ENCODE measurements at places on chromosomes 3 and 15.

DNA sequence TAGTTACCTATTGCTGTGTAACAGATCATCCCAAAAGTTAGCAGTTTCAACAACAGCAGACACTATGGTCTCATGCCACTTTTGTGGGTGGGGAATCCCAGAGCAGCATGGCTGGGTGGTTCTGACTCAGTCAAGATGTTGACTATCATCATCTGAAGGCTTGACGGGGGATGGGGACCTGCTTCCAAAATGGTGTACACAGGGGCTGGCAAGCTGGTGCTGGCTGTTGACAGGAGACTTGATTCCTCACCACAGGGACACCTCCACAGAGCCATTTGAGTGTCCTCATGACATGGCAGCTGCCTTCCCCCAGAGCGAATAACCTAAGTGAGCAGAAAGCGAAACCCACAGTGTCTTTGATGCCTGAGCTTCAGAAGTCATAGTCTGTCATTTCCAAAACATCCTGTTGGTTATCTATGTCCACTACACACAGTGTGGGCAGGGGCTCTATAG is 19.1 kb downstream of the DNAJB8 start:
- peak; percentile 7 for DNase-seq

DNA sequence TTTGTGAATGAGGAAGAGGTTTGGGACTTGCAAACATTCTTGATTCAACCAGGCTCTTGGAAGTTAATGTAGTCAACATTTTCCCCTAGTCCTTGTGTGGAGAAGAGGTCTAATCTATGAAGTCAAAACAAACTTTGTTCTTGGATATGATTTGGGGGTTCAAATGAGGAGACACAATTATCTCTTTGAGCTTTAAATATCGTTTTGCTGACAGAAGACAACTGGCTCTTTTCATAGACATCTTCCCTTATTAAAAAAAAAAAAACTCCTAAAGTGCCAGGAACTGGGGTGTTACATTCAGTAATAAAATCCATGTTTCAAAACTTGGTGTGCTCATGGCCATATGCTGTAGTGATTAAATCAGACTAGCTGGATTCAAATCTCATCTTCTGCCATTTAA is 345.3 kb upstream of the ICE2 start:
- no peak for DNase-seq

GRCh38 chr3:175608911-175609310 is 749.8 kb downstream of the NAALADL2 start:
- DNase-seq = no peak

- DNase-seq = no peak
Measured at GRCh38 chr15:90481023-90481422, 48.7 kb upstream of the CRTC3 start.

- DNase-seq = no peak
Measured at GRCh38 chr3:190041333-190042041, 79.2 kb downstream of the P3H2 start.

- no peak for DNase-seq
Measured at GRCh38 chr3:194093842-194094241, 42.1 kb upstream of the HES1 start.

- DNase-seq = no peak
Measured at GRCh38 chr3:126129398-126129891, 45.5 kb upstream of the SLC41A3 start.

DNA sequence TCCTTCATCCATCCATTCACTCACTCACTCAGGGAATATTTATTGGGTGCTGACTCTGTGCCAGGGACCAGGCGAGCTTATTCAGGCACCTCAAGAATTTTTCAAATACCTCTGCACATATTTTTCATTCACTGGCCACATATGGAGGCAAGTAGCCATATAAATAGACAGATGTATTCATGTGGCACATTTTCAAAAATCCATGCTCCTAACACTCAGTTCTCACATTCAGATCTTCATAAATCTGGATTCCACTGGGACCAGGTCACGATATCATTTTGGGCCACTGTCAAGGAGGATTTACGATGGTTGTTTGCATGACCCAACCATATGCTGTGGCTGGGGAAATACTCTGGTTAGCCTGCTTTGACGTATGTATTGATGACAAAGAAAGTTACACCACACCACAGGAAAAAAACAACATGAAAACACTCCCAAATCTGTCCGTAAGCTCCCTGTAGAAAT is 241.8 kb upstream of the LRTM1 start:
- DNase-seq = no peak

DNA sequence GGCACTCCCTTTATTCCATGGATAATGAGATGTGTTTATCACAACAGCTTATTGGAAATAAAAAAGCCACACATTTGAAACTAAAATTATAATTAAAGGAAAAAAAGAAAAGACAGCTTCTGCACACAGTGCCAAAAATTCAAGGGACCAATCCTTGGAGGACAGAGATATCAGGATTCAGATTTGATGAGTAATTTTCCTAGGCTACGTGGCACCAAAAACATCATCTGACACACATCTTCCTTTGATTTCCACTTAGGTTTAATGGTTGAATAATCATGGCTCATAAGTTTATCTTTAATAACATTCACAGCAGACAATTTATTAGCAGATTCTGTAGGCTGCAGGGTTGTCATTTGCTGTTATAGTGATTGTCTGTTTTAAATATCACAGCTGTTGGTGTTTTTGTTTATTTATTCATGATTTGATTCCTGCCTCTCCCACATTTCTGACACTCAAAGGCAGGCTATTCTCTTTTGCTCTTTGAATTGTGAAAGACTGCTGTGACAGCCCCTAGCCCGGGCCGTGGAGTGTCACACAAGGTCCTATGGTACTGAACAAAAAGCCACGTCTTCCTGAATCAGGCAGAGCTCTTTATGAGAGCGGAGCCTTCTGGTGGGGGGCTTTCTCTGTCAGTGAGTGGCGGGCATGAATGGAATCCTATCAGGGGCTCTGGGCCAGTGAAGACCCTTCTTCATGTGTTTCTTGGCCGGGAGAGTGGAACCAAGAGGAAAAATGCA is 708.5 kb downstream of the SQOR start:
- DNase-seq = no peak

GRCh38 chr3:115436767-115437301 is 186.5 kb upstream of the GAP43 start:
- DNase-seq = no peak

DNA sequence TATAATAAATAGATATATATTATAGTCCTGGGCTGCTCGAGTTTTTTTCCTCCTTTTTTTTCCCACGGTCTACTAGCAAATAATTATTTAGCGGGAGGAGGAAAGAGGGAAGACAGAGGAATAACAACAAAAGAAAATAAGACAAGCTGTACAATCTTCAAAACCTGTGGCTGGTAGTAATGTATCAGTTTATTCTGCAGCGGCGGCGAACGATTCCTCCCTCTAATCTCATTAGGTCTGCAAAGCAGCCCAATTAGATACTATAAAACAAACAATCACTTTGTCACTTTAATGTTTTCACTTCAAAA is 390 bp upstream of the TLE3 start:
- no peak for DNase-seq

- no peak for DNase-seq
Measured at GRCh38 chr15:69841113-69841828, 256.4 kb downstream of the TLE3 start.

DNA sequence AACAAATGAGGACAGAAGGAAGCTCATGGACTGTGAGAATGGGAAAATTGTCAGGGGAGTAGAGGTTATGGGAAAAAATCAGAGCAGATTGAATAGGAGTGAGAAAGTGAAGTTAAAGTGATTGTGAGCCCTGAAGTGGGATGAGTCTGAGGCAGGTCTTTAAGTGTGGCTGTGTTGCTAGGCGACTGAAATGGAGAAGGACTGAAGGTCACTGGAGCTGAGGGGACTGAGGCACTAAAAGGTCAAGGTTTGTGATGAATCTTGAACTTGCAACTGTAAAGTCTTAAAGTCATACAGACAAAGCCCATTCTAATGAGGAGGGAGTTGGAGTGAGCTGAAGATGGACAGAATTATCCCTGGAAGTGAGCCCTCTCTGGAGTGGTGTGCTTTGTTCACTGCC is 518.9 kb downstream of the TUSC7 start:
- DNase-seq = no peak

DNA sequence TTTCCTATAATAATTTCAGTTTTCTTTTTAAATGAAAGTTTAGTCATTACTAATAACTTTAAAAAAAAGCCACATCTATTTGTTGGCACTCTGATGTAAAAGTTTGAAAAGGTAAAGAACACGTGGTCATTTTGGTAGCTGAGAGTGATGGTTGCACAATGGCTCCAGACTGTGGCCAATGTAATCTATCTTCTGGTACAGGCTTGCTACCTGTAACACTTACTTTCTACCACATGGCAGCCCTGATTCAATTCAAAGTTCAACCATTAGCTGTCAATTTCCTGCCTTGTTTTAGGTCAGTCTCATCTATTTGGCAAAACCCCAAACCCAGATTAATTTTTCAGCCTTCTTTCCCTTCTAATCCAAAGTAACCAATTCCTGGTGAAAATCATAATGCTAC is 126.1 kb downstream of the TUSC7 start:
- DNase-seq = no peak

- no peak for DNase-seq
Measured at GRCh38 chr15:32974691-32975090, 219.8 kb downstream of the FMN1 start.

GRCh38 chr15:81507831-81508230 is 133.8 kb upstream of the TMC3 start:
- DNase-seq = no peak

- DNase-seq = no peak
Measured at GRCh38 chr3:16130066-16130465, 44.4 kb upstream of the GALNT15 start.

DNA sequence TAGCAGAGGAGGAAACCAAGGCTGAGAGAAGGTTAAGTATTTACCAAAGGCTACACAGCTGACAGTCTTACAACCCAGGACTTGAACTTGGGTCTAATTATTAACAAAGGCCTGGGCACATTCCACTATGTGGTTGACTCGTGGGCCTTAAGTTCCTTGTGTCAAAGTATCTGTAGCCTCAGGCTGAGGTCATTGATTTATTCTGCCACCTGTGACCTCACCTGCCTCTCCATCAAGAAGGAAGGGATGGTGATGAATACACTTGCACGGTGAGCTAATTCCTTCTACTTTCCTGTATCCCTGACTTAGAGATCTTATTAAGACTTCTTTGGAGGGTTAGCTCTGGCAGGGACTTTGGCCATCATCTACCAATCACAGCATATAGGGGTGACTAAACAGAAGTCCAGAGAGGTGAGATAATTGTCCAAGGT is 19.9 kb upstream of the LRRC58 start:
- DNase-seq = no peak

- no peak for DNase-seq
Measured at GRCh38 chr3:27559835-27560234, 75.7 kb upstream of the SLC4A7 start.

- no peak for DNase-seq
Measured at GRCh38 chr3:48411606-48412374, 18.1 kb downstream of the PLXNB1 start.

- no peak for DNase-seq
Measured at GRCh38 chr3:159319156-159319555, 517.3 kb downstream of the MFSD1 start.

GRCh38 chr3:149384911-149385321 is 7.5 kb upstream of the TM4SF1 start:
- DNase-seq = no peak

DNA sequence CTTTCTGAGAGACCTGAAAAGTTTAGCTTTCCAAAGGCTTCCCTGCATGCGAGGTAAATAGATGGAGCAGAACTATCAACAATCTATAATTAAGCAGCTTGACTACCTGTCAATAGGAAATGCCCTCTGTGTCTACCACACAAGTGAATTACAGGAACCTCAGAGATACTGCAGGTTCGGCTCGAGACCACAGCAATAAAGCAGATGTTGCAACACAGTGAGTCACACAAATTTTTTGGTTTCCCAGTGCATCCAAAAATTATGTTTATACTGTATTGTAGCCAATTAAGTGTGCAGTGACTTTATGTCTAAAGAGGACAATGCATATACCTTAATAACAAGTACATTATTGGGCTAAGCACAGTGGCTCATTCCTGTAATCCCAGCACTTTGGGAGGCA is 252.0 kb downstream of the UBE2E2 start:
- no peak for DNase-seq

GRCh38 chr3:115834068-115834467 is 210.8 kb downstream of the GAP43 start:
- DNase-seq = no peak

DNA sequence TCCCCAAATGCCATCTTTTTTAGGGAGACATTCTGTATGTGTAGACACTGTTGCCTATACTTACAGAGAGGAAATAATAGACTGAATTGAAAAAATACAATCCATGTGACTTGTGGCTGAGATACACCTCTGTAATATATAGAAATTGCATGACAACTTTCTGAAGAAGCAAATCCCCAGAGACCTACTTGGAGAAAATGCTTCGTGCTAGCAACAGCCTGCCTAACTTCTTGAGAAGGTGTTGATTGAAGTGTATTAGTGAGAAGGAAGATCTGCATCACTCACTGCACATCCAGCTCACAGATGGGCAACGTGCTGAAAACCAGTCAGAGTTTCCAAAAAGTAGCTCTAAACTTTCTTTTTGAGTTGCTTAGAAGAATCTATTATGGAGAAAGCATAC is 404.1 kb downstream of the EPHB1 start:
- no peak for DNase-seq

DNA sequence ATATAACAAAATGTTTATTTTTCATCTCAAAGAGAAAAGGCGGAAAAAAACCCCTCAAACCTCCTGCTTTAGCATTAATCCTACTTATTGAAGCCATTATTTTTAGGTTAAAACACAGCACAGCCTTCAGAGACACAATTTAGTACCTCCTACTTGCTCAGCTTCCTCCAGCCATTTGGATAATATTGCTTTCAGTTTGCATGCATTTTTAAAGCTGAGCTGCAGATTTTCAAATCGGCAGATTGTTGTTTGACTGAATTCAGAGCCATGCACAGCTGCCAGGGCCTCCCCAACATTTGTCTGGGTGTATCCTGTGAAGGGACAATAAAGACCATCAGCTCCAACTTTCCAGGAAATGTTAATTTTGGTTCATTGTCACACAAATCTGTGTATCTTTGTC is 14.5 kb downstream of the POU1F1 start:
- no peak for DNase-seq

- DNase-seq = no peak
Measured at GRCh38 chr15:73948982-73949381, 22.7 kb downstream of the LOXL1 start.

GRCh38 chr3:129441215-129441614 is 1.2 kb downstream of the IFT122 start:
- no peak for DNase-seq

DNA sequence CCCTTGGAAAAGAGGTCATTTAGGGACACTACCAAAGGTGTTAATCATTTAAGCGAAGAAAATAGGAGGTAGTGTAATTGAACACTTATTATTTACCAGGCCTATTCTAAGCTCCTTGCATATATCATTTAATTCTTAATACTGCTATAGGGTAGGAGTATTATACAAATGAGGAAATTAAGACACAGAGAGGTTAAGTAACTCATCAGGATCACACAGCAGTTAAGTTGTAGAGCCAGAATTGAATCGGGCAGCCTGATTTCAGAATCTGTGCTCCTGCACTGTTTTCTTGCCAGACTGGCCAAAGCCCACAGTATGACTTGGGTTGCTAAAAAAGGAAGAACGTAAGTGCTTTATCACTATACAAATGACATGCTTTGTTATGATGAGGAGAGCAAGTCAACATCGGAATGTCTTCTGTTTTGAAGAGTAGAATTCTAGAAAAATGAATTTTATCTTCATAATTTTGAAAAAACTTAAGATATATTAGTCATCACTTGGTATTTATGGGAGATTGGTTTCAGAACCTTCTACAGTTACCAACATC is 31.4 kb downstream of the HPS3 start:
- DNase-seq = no peak

- no peak for DNase-seq
Measured at GRCh38 chr3:50516440-50516871, 13.0 kb upstream of the CACNA2D2 start.

- no peak for DNase-seq
Measured at GRCh38 chr3:134517791-134518190, 31.9 kb downstream of the CEP63 start.
